ENCODE measurements at places on chromosomes 6 and 20. TPM values are rescaled to one million over a fixed set of nuclear protein-coding genes. Genes with fewer than 3 reads are reported as not detected.

The TINAG gene
- total RNA-seq = 1.1 TPM

The ADISSP gene
- 44.3 TPM for total RNA-seq

The PLN gene
- 4.7 TPM for total RNA-seq

The MUCL3 gene
- not detected for total RNA-seq

The BNIP5 gene
- not detected for total RNA-seq

The FAM217A gene
- total RNA-seq = not detected

The MACROD2 gene
- total RNA-seq = 48.4 TPM

The PNLDC1 gene
- 3.7 TPM for total RNA-seq

The BLOC1S5 gene
- 10.3 TPM for total RNA-seq

All from dorsolateral prefrontal cortex (tissue), 122 donors.